ENCODE measurements at places on chromosomes 1 and 21.

- DNase-seq = no peak
These were observed 25.9 kb upstream of the PLA2G2C start for GRCh38 chr1:20212085-20212684.

- no peak for DNase-seq
These were observed 544.3 kb downstream of the KCNT2 start for GRCh38 chr1:196063952-196064351.

DNA sequence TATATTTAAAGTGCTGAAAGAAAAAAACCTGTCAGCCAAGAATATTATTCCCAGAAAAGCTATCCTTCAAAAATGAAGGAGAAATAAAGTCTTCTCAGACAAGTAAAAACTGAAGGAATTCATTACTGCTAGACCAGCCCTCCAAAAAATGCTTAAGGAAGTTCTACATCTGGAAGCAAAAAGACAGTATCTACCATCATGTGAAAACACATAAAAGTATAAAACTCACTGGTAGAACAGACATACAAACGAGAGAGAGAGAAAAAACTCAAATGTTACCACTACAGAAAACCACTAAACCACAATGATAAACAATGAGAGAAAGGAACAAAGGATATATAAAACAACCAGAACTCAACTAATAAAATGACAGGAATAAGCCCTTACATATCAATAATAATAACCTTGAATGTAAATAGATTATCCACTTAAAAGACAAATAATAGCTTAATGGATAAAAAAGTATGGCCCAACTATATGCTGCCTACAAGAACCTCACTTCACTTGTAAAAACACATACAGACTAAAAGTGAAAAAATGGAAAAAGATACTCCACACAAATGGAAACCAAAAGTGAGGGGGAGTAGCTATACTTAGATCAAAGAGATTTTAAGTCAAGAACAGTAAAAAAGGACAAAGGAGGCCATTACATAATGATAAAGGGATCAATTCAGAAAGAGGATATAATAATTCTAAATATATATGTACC, 22.0 kb downstream of the NSL1 start:
- no peak for DNase-seq

GRCh38 chr1:59360170-59360569, 63.3 kb downstream of the FGGY start:
- no peak for DNase-seq

DNA sequence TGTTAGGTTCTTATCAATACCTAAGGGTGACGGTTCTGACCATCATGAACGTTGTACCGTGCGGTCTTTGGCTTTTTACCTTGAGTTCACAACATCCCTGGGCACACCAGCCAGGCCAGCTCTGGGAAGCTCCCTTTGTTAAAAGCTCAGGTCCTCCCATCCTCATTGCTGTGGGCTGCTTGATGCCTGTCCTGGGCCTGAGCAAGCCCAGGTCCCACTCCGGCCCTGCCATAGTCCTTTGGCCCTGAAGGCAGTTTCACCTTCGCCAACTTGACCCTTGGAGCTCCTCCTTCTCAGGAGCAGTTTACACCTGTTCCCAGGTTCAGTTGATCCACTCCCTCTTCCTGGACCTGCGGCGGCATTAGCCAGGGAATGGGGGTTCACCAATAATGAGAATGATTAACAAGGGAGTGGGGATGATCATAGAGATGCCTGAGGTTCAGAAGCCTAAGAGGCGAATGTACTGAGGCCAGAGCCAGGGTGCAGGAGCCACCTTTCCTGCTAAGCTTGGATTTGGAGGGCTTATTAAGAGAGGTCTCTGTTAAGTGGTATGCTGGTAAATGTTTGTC, 40.2 kb downstream of the DHCR24 start:
- DNase-seq = no peak

GRCh38 chr1:39342776-39343175, 138.3 kb downstream of the MACF1 start:
- no peak for DNase-seq

GRCh38 chr1:232841823-232842565, 36.8 kb downstream of the MAP10 start:
- DNase-seq = no peak

GRCh38 chr1:178706432-178706831, 18.6 kb upstream of the RALGPS2 start:
- DNase-seq = no peak

Measured in cerebellar cortex (tissue), 1 donor.